Activated naive CD4-positive, alpha-beta T cell treated with anti-CD3 and anti-CD28 coated beads, Interleukin-2, amount 10 ng/mL, durations not matched to agents 5 hours and 36 hours (primary cell): ENCODE measurements at places on chromosomes 13 and 19. TPM values are rescaled to one million over a fixed set of nuclear protein-coding genes. Genes with fewer than 3 reads are reported as not detected.

SMIM17 gene
- not detected for total RNA-seq

RNF17 gene
- not detected for total RNA-seq

ZNF677 gene
- total RNA-seq: 9.1 TPM

LSM14A gene
- total RNA-seq: 148 TPM

VASP gene
- total RNA-seq: 156 TPM

POSTN gene
- total RNA-seq: not detected

PSG3 gene
- not detected for total RNA-seq

ZNF175 gene
- 10.1 TPM for total RNA-seq

GAPDHS gene
- not detected for total RNA-seq

SIAH3 gene
- total RNA-seq: 0.08 TPM
